ENCODE measurements at places on chromosomes 11 and 22.

DNA sequence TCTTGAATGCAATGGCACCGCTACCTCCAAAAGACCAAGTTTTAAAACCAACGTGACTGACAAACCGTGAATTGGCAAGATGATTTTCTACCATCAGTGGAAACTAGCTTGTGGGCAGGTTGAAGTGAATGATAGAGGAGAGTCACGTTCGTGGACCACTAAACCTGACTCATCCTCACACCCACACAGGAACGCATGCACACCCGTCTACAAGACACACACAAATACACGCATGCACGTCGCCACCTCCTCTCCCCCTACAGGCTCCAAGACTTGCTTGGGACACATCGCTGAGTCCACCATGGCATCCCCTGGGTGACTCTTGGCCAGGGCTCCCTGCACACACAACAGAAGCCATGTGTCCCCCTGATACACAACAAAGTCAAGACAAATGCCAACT is 14.4 kb downstream of the TMPRSS6 start:
- DNase-seq: no peak

DNA sequence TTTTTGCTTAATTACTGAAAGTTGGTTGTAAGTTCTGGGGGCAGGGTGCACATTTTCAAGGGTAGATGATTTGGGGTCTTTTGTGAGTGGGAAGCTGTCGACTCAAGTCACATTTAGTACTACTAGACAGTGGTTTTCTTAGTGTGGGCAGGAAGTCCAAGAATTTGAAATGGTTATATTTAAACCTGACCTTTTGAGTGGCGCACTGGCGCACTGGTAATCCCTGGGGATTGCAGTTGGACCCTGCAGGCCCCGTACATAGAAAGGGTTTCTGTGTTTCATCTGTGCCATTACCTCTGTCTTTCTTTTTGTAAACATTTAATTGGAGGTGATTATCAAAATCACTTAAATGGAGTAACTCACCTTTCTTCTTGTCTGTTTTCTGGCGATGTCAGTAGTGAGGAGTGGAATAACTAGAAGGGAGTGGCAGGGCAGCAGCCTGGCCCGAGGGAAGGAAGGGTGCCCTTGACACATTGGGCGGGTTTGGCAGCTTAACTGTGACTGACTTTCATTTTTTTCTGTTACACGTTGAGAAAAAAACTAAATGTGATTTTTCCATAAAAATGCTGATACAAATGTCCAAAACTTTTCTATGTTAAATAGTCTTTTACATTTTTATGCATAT is 101.8 kb upstream of the GAL start:
- no peak for DNase-seq

DNA sequence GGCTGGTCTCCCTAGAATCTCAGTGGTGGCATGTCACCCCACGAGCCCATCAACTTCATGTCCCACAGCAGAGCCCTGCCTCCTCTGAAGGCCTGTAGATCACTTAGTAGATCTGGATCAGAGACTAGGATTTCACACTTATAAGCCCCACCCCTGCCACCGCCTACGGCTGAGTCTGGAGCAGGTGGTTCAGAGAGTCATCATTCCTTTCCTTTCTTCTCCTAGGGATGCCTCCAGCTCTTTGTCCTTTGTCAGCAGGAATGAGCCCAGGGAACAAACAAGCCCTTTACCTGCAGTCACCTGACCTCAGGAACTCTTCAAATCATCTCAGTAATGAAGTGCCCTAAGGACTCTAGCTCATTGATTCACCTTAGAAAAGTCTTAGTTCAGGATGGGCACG is 37.8 kb downstream of the SCGB1A1 start:
- DNase-seq: no peak

DNA sequence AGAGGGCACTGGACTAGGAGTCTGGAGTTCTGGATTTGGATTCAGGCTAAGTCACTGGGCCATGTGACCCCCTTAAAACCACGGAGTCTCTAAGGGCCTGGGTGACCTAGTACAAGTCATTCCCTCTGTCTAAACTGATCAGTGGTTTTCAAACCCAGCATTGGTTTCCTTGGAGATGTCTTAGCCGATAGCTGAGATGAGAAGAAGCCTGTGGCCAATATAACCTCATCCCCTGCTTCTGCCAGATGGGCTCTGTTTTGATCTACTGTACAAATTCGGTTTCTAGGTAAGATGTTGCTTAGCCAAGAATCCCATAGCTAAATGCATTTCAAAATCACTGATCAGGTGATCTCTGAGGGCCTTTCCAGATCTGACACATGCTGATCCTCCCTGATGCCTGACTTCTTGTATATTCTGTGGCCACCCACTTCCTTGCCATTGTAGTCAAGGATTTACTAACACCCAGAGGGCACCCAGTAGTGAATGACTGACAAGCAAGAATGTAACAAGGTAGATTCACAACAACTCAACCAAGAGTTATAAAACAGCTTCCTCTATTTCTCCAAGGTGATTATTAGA is 53.1 kb downstream of the GALNT18 start:
- DNase-seq: no peak

DNA sequence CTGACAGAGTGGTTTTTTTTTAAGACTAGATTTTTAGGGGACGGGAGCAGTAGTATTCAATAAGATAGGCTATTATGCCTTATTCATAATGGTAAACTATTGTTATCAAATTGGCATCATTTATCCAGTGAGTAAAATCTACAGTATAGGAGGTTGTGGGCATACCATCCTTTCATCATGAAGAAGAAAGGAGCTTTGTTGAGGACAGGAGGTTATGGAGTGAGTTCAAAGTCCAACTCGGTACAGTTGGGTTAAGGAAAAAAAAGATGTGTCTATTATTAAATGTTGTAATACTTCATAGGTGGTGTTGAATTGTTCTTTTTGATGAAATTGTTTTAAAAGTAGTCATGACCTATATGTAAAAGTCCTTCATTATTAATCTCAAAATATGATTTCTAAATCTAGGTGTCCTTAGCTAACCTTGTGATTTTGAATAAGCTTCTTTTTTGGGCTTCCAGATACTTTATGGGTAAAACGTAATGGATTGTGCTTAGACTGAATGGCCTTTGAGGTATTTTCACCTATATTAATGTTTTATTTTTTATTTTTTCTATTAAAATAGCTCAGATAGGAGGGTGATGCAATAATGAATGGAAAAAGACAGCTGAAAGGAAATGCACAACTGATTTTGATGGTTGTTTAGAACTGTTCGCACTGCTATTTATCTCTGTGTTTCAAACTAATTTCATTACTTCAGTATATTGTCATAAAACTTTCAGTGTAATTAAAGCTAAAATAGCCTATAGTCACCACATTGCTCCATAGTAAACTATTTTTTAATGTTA is 15.3 kb upstream of the CNTF start:
- DNase-seq: no peak

GRCh38 chr11:123318623-123319022 is 111.4 kb upstream of the GRAMD1B start:
- no peak for DNase-seq

GRCh38 chr11:17725174-17725573 is 5.8 kb downstream of the MYOD1 start:
- no peak for DNase-seq

DNA sequence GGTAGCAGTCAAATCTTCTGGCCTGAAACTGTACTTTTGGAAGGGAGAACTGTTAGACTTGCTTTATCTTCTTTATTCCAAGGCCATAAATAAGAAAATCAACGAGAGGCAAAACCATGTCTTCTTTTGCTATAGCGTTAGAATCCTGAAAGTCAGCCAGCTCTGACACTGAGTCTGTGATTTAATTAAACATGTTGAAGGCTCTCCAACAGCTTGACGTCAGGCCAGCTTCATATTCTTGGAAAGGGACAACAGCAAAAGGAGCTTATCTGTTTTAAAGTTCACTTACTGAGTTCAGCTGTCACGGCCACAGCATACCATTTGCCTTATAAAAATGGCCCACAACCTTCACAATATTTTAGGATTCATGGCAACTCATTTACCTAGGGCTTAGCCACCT is 131.0 kb upstream of the LDLRAD3 start:
- DNase-seq: no peak

DNA sequence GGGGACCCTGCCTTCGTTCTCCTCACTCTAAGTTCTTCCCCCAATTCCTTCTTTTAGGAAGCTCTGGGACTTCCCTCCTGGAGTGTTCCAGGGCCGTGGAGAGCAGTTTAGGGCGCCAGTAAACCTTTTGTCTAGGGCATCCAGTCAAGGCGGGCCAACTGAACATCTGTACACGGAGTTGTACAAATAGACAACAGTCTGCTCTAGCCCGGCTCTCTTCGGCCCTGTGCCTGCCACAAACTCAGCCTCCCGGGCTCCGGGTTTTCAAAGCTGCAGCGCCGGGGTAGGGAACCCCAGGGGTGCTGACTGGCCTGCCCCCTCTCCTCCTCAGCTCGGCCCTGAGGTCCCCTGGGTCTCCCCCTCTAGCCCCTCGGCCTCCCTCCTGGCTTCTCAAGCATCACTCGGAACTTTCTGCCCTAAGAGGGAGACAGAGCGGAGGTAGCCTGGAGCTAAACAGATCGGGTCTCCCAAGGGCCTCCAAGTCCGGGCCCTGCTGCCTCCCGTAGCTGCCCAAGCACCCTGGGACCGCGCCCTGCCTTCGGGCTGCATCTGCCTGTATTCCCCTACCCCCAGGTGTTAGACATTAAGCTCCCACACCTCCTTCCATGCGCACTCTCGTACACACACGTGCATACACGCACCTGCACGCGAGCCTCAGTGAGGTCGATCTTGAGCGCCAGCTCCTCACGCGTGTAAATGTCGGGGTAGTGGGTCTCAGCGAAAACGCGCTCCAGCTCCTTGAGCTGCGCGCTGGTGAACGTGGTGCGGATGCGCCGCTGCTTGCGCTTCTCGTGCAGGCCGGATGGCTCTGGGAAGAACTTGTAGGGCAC is 3.3 kb downstream of the PHOX2A start:
- DNase-seq: no peak

GRCh38 chr11:108562746-108563581 is 30.6 kb downstream of the EXPH5 start:
- no peak for DNase-seq

- DNase-seq: no peak
Observed at GRCh38 chr11:1121813-1122663, 35.7 kb upstream of the MUC5AC start.

- DNase-seq: no peak
Observed at GRCh38 chr11:127506647-127507046, 506.1 kb upstream of the KIRREL3 start.

GRCh38 chr11:64772303-64773018 is 5.9 kb downstream of the SF1 start:
- no peak for DNase-seq

- DNase-seq: no peak
Observed at GRCh38 chr22:19554834-19555404, 30.7 kb upstream of the CLDN5 start.

- no peak for DNase-seq
Observed at GRCh38 chr22:47351836-47352579, 589.6 kb downstream of the TBC1D22A start.

DNA sequence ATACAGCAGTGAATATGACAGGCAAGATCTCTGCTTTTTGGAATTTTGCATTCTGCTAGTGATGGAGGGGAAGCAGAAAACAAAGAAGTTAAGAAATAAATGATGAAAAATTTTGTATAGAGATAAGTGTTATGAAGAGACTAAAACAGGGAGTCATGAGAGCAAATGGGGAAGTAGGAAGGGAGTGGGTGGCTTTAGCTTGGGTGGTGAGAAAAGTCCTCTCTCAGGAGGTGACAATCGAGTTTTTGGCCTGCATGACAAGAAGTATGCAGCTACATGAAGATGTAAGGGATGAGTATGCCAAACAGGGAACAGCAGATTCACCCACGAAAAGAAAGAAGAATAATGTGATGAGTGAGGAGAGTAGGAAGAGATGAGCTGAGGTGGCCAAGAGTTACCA is 80.7 kb upstream of the MPPED2 start:
- DNase-seq: no peak

- DNase-seq: no peak
Observed at GRCh38 chr11:116421529-116422185, 351.1 kb downstream of the BUD13 start.

- no peak for DNase-seq
Observed at GRCh38 chr11:128530118-128531074, 57.0 kb downstream of the ETS1 start.

GRCh38 chr11:87224486-87224885 is 186.8 kb downstream of the TMEM135 start:
- DNase-seq: no peak

DNA sequence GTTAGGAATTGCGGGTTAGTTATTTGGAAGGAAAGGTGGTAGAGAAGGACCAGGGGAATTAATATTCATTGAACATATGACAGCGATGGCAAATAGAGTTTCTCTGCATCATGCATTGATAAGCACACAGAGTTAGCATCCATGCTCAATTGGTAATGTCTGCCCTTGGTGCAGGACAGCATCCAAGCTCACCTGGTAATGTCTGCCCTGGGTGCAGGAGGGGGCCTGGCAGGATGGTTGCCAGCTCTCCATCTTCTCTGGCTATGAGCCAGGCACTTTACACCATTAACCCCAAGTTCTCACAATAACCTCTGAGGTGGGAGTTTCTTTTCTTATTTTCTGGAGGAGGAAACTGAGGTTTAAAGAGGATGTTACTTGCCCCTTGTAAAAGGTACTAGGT is 50.4 kb upstream of the RBFOX2 start:
- DNase-seq: no peak

- DNase-seq: no peak
Observed at GRCh38 chr11:84292955-84293354, 1006.8 kb upstream of the CCDC90B start.

GRCh38 chr11:67705264-67705663 is 30.8 kb upstream of the ALDH3B2 start:
- no peak for DNase-seq

DNA sequence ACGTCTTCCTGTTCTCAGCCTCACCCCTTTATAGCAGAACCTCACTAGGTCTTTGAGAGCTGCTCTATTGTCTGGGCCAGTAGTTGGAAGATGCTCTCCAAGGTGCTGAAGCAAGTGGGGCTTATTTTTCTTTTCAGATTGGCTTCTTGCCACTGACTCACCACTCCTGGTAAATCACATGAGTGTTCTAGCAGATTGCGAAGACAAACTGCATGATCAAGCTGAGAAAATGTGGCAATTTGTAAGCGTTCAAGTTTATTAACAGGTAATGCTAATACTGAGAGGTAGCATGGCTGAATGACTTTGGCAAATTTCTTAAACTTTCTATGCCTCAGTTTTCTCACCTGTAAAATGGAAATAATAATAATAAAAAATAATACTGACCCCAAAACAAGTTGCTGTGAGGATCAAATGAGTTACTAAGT is 59.2 kb downstream of the CACNG2 start:
- no peak for DNase-seq

GRCh38 chr11:46543564-46543963 is 50.3 kb downstream of the AMBRA1 start:
- DNase-seq: no peak

- no peak for DNase-seq
Observed at GRCh38 chr11:117563556-117563955, 233.5 kb downstream of the DSCAML1 start.

DNA sequence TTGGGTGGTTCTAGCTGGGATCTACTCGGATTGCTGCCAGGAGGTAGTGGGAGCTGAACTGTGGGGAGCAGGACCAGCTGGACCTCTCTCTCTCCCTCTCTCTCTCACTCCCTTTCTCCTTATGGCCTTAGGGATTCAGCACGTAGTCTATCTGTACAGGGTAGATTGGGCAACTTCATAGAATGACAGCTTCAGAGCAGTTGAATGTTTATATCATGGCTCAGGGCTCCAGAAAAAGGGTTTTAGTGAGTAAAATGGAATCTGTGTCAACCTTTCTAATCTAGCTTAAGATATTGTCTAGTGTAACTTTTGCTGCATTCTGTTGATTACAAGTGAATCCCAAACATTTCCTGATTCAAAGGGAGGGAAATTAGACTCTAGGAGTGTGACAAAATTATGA is 127.7 kb upstream of the PDGFD start:
- no peak for DNase-seq
